ENCODE measurements at places on chromosomes 7 and 10.

GRCh38 chr10:98038288-98038687, 7.9 kb upstream of the CRTAC1 start:
- H3K4me1 ChIP-seq: no peaks in the 10 kb centered on the region
- no peaks in the 10 kb centered on the region for H3K27me3 ChIP-seq
- no peak overlapping the region for H3K27ac ChIP-seq
- DNase-seq: no peak
- no peak overlapping the region for H3K4me3 ChIP-seq

- no peaks in the 10 kb centered on the region for H3K4me1 ChIP-seq
- H3K27me3 ChIP-seq: no peaks in the 10 kb centered on the region
- no peaks in the 10 kb centered on the region for H3K36me3 ChIP-seq
- H3K4me3 ChIP-seq: no peak overlapping the region
These were observed 46.7 kb upstream of the WNT16 start for GRCh38 chr7:121282129-121282528.

- no peaks in the 10 kb centered on the region for H3K36me3 ChIP-seq
- no peak overlapping the region for H3K27ac ChIP-seq
- no peaks in the 10 kb centered on the region for H3K27me3 ChIP-seq
These were observed 14.8 kb upstream of the ZMIZ2 start for GRCh38 chr7:44733708-44734481.

DNA sequence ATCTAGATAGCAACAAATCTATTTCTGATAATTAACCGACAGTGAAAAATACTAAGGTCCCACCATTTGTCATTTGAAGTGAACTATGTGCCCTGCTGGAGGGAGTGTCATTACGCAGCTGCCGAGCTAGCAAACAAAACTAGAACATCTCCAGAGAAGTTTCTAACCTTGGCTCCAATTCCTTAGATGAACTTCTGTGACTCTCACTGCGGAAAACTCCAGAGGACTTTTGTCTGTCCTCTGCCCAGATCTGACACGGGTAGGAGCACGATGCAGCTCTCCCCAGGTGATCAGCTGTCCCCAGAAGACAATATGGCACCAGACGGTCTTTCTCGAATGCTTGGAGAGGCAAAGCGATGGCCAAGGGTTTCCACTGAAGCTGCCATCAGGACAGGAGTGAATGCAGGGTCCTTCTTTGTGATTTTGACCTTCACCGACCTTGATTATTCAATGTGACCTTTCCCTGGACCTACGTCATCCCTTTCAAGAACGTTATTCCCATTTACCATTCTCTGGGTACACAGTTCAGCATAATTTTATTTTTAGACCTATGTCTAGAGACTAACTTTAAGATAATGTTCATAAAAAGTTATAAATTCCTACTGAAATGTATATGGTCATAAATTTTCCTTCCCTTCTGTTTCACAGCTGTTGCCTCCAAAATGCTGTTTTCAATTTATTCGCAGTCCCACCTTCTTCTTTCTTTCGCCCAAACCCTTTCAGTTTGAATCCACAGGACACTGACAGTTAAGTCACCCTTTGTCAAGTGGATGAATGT, 116.7 kb upstream of the C7orf33 start:
- no peaks in the 10 kb centered on the region for H3K36me3 ChIP-seq
- H3K4me3 ChIP-seq: no peak overlapping the region
- H3K27ac ChIP-seq: no peak overlapping the region
- no peaks in the 10 kb centered on the region for H3K27me3 ChIP-seq
- H3K4me1 ChIP-seq: no peaks in the 10 kb centered on the region

DNA sequence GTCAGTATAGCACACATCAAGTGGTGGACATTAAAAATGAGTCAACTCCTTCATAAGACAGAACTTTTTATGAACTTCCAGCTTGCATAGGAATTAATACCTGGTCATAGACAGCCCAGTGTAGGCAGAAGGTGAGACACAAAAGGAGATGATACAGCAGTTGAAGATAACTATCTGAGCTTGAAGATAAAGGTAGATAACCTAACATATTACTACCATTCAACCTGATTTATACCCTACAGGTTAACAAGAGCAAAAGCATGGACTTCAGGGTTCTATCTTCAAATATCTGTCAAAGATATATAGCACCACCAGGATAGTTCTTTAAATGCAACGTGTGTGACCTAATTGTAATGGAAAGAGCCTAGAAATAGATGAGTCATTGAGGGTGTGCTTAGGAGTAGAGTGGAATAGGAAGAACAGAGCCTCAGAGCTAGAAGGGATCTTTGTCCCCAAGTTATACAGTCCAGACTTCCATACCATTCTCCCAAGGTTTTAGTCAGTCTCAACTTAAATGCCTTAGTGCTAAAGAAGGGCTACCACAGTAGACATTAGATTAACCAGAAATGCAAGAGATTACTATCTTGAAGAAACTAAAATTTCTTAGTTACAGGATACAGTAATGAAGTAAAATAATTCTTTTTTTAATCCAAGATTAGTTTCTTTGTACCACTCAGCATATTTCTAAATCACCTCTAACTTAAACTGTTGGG, 9.2 kb downstream of the ZNF800 start:
- H3K27ac ChIP-seq: no peak overlapping the region
- peaks cover 6% of the 10 kb centered on the region for H3K4me1 ChIP-seq
- no peaks in the 10 kb centered on the region for H3K27me3 ChIP-seq
- peaks cover 52% of the 10 kb centered on the region for H3K36me3 ChIP-seq
- DNase-seq: no peak
- no peak overlapping the region for H3K4me3 ChIP-seq

DNA sequence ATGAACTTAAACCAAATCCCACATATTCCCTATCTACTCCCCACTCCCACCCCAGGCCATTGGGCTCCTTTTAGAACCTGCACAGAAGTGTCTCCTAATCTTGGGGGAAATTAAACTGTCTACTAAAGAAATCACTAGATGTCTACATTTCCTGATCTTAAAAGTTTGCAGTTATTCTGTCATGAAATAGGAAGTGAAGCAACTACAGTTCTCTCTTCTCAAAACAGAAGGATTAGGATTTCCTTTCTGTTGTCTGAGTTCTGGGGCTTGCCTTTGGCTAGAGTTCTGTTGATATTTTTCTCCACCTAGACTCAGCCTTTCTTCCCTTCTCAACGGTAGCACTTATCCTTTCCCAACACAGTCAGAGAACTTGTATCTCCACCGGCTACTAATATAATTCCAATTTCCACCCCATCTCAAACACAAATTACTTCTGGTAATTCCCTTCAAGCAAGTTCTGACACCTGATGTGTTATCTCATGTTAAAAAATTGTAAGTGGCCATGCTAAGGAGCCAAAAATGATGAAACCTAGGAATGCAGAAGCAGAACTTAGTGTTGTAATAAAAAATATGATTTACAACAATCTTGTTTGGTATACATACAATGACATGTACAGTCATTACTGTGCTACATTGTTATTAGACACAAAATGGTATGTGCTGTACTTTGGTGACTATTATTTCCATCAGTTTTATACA, 12.1 kb downstream of the OR9A4 start:
- H3K36me3 ChIP-seq: no peaks in the 10 kb centered on the region
- no peak overlapping the region for H3K4me3 ChIP-seq
- H3K27ac ChIP-seq: no peak overlapping the region
- no peaks in the 10 kb centered on the region for H3K27me3 ChIP-seq

DNA sequence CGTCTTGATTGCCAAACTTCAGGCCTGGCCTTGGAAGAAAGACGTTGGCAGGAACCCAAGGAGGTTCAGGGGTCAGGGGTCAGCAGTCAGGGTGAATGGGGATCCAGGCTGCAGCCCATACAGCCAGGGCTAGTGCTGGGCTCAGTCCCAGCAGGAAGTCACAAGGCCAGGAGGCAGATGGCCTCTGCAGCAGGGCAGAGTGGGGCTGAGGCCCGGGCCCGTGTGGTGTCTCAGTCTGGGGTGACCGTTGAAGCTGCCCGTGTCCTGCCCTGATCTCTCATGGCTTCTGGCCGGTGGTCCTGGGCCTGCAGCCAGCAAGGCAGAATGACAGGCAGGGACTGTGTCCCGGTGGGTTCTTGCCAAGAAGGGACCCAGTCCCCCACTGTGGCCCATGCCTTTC, 26.6 kb upstream of the PURB start:
- H3K27me3 ChIP-seq: no peaks in the 10 kb centered on the region
- DNase-seq: no peak
- H3K36me3 ChIP-seq: no peaks in the 10 kb centered on the region
- H3K4me3 ChIP-seq: no peak overlapping the region
- H3K4me1 ChIP-seq: peaks cover 13% of the 10 kb centered on the region
- no peak overlapping the region for H3K27ac ChIP-seq

DNA sequence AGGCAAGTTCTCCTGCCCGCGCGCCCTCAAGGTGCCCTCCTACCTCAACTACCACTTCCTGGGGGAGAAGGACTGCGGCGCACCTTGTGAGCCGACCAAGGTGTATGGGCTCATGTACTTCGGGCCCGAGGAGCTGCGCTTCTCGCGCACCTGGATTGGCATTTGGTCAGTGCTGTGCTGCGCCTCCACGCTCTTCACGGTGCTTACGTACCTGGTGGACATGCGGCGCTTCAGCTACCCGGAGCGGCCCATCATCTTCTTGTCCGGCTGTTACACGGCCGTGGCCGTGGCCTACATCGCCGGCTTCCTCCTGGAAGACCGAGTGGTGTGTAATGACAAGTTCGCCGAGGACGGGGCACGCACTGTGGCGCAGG, 1.4 kb downstream of the FZD1 start:
- DNase-seq: no peak
- H3K27me3 ChIP-seq: no peaks in the 10 kb centered on the region
- H3K4me1 ChIP-seq: peaks cover 52% of the 10 kb centered on the region
- no peaks in the 10 kb centered on the region for H3K36me3 ChIP-seq

DNA sequence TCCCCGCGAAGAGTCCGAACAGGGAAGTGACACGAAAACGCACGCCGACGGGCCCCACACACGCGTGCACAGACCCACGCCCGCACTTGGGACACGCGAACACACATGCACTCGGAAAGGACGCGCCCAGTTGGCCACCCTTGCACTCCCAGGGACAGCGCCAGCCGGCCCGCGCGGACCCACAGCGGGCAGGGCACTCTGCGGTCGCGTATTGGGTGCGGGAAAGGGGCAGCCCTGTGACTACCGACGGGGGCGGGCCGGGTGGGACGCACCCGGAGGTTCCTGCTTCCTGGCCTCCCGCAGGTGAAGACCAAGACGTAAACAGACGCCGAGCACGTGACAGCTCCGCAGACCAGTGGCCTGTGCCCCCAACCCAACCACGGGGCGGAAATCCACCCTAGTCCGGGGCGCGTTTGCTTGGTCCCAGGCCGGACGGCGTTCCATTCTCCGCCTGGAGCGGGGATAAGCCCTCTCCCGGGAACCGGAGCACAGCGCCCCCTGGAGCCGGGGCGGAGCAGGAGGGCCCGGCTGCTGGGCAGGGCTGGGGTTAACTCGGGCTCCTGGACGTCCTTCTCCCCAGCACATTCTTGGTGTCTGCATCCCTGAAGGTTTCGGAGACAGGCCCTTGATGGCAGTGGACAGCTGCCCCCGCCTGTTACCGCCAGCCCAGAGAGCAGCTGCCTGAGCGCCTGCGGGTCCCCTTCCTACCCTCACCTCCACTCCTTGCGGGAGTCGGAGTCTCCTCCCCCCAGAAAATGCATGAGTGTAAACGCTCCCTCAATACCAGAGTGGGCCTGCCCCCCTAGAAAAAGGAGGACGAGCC, 2.0 kb upstream of the LZTS2 start:
- H3K4me3 ChIP-seq: peak overlapping the region; percentile 82
- no peaks in the 10 kb centered on the region for H3K27me3 ChIP-seq
- DNase-seq: no peak
- peak overlapping the region; percentile 98 for H3K27ac ChIP-seq
- H3K4me1 ChIP-seq: peaks cover 59% of the 10 kb centered on the region

GRCh38 chr7:37670436-37670835, 13.1 kb upstream of the GPR141 start:
- DNase-seq: no peak
- no peak overlapping the region for H3K27ac ChIP-seq
- no peaks in the 10 kb centered on the region for H3K36me3 ChIP-seq
- no peaks in the 10 kb centered on the region for H3K4me1 ChIP-seq

DNA sequence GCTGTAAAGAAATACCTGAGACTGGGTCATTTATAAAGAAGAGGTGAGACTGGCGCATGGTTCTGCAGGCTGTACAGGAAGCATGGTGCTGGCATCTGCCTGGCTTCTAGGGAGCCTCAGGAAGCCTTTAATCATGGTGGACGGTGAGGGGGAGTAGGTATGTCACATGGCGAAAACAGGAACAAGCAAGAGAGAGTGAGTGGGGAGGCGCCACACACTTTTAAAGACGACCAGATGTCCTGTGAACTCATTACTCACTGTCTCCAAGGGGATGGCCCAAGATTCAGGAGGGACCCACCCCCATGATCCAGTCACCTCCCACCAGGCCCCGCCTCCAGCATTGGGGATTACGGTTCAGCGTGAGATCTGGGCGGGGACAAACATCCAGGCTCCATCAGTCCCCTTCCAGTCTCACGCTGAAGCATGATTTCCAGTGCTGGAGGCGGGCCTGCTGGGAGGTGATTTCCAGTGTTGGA, 3.2 kb downstream of the ZNF316 start:
- peaks cover 66% of the 10 kb centered on the region for H3K36me3 ChIP-seq
- peaks cover 32% of the 10 kb centered on the region for H3K4me1 ChIP-seq
- H3K27ac ChIP-seq: no peak overlapping the region
- H3K4me3 ChIP-seq: no peak overlapping the region
- H3K27me3 ChIP-seq: no peaks in the 10 kb centered on the region

DNA sequence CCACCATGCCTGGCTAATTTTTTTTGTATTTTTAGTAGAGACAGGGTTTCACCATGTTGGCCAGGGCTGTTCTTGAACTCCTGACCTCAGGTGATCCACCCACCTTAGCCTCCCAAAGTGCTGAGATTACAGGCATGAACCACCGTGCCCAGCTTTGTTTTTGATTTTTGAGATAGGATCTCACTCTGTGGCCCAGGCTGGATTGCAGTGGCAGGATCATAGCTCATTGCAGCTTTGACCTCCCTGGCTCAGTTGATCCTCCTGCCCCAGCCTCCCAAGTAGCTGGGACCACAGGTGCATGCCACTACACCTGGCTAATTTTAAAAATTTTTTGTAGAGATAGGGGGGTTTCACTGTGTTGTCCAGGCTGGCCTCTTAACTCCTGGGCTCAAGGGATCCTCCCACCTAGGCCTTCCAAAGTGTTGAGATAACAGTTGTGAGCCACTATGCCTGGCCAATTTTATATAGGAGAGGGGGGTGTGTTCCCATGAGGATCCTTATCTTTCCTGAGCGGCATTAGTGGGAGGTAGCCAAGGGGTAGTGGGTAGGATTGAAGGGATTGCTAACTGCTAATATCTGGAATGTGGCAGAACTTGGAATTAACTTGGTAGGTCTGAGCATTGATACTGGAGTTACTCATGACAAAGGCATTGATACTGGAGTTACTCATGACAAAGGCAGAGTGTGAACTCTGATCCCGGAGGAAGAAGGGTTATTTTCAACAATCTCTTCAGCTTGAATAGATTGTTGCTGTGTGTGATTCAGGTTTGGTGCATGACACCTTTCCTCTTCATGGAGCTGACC, 1.0 kb upstream of the NOLC1 start:
- H3K36me3 ChIP-seq: peaks cover 7% of the 10 kb centered on the region
- H3K27ac ChIP-seq: peak overlapping the region; percentile 91
- peaks cover 17% of the 10 kb centered on the region for H3K4me1 ChIP-seq
- no peaks in the 10 kb centered on the region for H3K27me3 ChIP-seq

DNA sequence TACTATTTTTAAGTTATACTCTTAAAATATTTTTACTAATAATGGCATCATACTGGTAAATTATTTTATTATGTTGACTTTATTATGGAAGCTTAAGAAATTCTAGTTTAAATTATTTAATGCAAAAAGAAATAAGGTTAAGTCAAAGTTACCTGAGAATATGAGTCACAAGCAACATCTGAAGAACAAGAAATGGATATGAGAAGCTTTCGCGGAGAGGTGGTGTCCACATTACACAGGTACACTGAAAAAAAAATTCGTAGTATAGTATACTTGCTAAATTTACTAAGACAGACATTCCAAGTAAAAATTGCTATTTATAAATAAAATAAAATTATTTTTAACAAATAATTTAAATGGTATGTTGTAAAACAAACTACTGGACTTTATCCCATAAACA, 143.8 kb downstream of the AVL9 start:
- no peak overlapping the region for H3K27ac ChIP-seq
- no peaks in the 10 kb centered on the region for H3K4me1 ChIP-seq
- H3K36me3 ChIP-seq: peaks cover 3% of the 10 kb centered on the region
- H3K27me3 ChIP-seq: no peaks in the 10 kb centered on the region
- DNase-seq: no peak

All from esophagus squamous epithelium (tissue), 5 donors.